ENCODE measurements at places on chromosomes 5 and 9.

DNA sequence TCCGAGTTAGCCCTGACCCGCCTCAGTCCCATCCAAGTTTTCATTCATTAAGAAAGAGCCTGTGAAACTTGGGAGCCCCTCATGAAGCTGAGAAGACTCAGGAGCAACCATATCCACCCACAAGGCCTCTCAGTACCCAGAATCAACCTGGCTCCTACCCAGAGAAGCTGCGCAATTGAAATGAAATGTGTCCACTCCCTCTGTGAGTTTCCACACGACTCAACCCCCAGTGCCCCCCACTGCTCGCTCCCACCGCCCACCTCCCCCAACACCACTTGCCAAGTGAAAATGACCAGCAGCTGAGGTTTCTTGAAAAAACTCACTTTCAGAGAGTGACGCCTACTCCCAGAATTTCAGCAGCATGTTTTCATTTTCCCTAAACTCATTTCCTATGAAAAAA, 104.6 kb downstream of the CDK5RAP2 start:
- H3K27ac ChIP-seq, result peak overlapping the region; percentile 59
- H3K36me3 ChIP-seq, result peaks cover 11% of the 10 kb centered on the region
- H3K27me3 ChIP-seq, result no peaks in the 10 kb centered on the region
- no peak for DNase-seq
- no peak overlapping the region for H3K4me3 ChIP-seq
- H3K4me1 ChIP-seq, result no peaks in the 10 kb centered on the region

GRCh38 chr5:31463351-31463750, 68.5 kb downstream of the DROSHA start:
- no peak for DNase-seq
- no peaks in the 10 kb centered on the region for H3K36me3 ChIP-seq
- H3K27me3 ChIP-seq, result no peaks in the 10 kb centered on the region
- H3K4me3 ChIP-seq, result no peak overlapping the region

DNA sequence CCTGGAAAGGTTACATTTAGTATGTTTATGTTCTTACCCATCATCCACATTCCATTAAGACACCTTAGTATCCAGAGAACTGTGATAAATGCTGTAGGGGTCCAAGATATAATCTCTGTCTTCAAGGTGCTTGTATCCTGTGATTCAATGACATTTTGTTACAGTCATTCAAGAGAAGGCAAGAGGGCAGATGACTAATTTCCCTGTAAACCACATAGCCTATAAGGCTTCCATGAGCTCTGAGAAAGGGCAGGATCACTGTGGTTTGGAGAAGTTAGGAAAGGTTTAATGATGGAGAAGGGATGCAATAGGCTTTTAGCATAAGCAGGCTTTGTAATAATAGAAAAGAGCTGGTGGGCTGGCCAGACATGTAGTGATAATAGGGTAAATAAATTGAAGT, 40.0 kb downstream of the PAPPA start:
- no peak overlapping the region for H3K27ac ChIP-seq
- H3K27me3 ChIP-seq, result no peaks in the 10 kb centered on the region
- DNase-seq, result no peak
- H3K36me3 ChIP-seq, result no peaks in the 10 kb centered on the region

DNA sequence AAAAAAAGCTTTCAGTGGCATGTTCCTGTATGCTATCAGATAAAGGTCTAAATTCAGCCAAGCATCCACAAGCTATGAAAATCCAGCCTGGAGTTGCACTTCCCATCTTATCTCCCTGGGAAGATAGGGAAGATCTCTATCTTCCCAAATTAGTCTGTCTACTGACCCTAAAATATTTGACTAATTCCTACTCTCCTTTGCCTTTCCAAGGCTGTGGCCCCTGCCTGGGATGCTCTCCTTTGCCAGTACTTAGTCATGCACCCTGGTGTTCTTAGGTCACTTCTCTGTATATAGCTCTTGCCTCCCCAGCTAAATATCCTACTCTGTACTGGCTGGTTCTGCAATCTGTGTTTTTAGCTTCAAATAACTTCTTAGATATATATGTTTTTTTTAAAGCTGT, 44.0 kb upstream of the PLPP1 start:
- H3K27me3 ChIP-seq, result no peaks in the 10 kb centered on the region
- no peak overlapping the region for H3K27ac ChIP-seq
- DNase-seq, result no peak
- no peaks in the 10 kb centered on the region for H3K36me3 ChIP-seq
- peaks cover 13% of the 10 kb centered on the region for H3K4me1 ChIP-seq

- DNase-seq, result no peak
- H3K27ac ChIP-seq, result no peak overlapping the region
- H3K4me1 ChIP-seq, result no peaks in the 10 kb centered on the region
- H3K27me3 ChIP-seq, result no peaks in the 10 kb centered on the region
- H3K36me3 ChIP-seq, result no peaks in the 10 kb centered on the region
- no peak overlapping the region for H3K4me3 ChIP-seq
These were observed 289.6 kb downstream of the GLIS3 start for GRCh38 chr9:4010309-4010708.

DNA sequence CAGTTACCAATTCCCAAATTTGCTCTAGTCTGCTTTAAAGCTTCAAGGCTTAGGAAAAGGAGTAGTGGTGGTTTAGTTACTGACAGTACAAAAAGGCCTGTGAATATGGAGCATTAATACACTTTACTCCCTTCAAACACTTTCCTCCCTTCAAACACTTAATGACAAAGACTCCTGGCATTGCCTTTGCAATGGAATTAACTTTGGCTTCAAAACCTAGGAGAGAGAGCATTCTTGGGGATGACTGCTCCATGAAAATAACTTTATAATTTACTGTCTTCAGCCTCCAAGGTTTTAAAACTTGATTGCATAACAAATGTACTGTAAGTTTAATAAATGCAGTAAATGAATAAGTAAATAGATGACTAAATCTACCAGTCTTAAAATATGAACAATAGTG, 185.6 kb downstream of the TRPM3 start:
- no peaks in the 10 kb centered on the region for H3K36me3 ChIP-seq
- no peaks in the 10 kb centered on the region for H3K4me1 ChIP-seq
- DNase-seq, result no peak
- no peak overlapping the region for H3K27ac ChIP-seq
- H3K27me3 ChIP-seq, result no peaks in the 10 kb centered on the region
- no peak overlapping the region for H3K4me3 ChIP-seq

GRCh38 chr9:117523531-117524153, 108.8 kb upstream of the ASTN2 start:
- no peaks in the 10 kb centered on the region for H3K4me1 ChIP-seq
- H3K27ac ChIP-seq, result no peak overlapping the region
- H3K4me3 ChIP-seq, result no peak overlapping the region

DNA sequence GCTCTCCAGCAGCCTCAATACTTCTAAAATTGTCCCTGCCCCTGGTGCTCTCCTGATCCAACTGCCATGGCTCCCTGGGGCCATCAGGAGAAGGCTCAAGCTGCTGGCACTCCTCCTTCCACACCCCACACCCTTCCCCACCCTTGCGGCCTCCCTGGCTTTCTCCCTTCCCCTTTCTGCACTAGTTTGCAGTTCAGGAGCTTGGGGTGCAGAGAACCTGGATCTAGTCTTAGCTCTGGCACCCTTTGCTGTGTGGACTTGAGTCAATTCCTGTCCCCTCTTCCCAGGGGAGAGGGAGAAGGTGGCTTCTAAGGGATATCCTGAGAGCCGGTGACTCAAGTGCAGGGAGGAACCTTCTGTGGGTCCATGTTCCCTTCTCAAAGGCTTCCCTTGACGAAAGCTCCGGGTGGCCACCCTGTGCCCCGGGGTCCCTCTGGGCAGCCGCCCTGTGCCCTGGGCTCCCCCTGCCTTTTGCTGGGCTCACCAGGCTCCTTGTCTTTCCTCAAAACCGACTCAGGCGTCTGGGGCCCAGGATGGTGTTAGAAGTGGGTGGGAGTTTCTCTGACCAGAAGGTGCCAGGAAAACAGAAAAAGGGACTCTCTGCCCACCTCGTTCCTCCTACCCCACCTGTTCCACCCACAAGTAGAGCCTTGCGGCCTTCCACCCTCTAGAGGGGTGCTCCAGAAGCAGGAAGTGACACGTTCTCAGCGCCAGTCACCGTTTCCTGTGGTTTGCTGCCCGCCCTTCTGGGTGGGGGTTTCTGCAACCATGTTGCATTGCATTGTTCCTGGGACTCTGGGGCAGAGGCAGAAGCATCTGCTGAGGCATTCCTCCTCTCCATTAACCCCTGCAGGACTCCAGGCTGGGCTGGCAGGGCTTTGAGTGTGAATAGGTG, 15.0 kb downstream of the GLIPR2 start:
- H3K27ac ChIP-seq, result peak overlapping the region; percentile 82
- peaks cover 81% of the 10 kb centered on the region for H3K4me1 ChIP-seq
- no peak for DNase-seq
- H3K36me3 ChIP-seq, result no peaks in the 10 kb centered on the region

DNA sequence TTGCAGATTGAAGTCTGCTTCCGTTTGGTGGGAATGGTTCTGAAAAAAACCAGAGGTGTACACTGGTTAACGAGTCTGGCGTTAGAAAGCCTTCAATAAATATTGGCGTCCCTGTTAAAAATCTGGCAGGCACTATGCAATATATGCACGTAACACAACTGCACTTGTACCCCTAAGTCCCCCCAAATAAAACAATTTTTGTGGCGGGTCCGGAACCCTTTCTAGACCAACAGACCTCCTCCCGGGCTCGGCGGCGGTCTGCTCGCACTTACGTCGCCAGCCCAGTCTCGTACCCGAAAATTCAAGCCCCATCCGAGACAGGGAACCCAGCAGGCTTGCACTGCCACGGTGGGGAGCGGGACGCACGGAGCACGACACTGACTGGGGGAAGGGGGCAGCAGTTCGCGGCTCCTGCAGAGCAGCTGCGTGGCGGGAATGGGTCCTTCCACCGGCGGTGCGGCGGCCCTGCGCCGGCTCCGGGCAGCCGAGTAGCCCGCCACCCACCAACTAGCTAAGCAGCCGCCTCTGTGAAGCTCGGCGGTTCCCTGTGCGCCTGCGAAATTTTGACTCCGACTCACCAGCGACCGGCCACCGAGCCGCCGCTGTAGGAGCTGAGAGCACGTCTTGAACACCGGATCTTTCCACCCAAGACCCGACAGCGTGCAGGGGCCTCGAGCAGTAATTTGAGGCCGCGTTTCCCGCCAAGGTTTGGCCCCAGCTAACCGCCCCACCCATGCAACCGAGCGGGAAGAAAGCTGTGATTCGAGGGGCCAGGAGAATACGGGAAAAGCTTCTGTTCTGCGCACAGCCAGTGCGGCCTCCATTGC, 3.9 kb downstream of the MCIDAS start:
- H3K4me1 ChIP-seq, result peaks cover 17% of the 10 kb centered on the region
- no peaks in the 10 kb centered on the region for H3K27me3 ChIP-seq
- H3K4me3 ChIP-seq, result peak overlapping the region; percentile 27
- H3K36me3 ChIP-seq, result no peaks in the 10 kb centered on the region
- DNase-seq, result no peak

- no peaks in the 10 kb centered on the region for H3K27me3 ChIP-seq
- H3K4me1 ChIP-seq, result peaks cover 69% of the 10 kb centered on the region
- no peak overlapping the region for H3K27ac ChIP-seq
- no peaks in the 10 kb centered on the region for H3K36me3 ChIP-seq
- no peak for DNase-seq
- peak overlapping the region; percentile 90 for H3K4me3 ChIP-seq
These were observed 1.3 kb downstream of the QSOX2 start for GRCh38 chr9:136244122-136244968.

- no peaks in the 10 kb centered on the region for H3K27me3 ChIP-seq
- H3K4me3 ChIP-seq, result no peak overlapping the region
- no peaks in the 10 kb centered on the region for H3K36me3 ChIP-seq
- no peak overlapping the region for H3K27ac ChIP-seq
These were observed 44.1 kb upstream of the SELENOP start for GRCh38 chr5:42855811-42856210.

Measured in esophagus squamous epithelium (tissue), 5 donors.